ENCODE measurements at places on chromosomes 2 and 18.

DNA sequence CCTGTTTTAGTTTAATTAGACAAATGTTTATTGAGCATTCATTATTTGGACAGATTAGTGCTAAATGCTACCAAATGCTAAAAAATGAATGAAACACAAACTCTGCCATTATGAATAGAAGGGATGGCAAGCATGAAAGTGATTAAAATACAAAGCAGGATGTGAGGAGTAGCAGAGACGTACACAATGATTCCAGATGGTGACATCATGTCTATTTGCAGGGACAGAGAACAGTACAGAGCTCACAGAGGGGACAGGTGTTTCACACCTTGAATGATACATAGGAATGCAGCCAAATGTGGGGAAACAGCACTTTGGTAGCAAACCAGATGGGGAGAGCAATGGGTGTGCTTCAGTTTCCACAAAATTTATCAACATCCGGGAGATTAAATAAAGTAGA, 76.3 kb downstream of the CD226 start:
- no peak overlapping the region for H3K4me3 ChIP-seq
- H3K36me3 ChIP-seq, result peaks cover 83% of the 10 kb centered on the region
- H3K27me3 ChIP-seq, result no peaks in the 10 kb centered on the region
- H3K4me1 ChIP-seq, result peaks cover 33% of the 10 kb centered on the region
- DNase-seq, result no peak
- peak overlapping the region; percentile 27 for H3K27ac ChIP-seq

DNA sequence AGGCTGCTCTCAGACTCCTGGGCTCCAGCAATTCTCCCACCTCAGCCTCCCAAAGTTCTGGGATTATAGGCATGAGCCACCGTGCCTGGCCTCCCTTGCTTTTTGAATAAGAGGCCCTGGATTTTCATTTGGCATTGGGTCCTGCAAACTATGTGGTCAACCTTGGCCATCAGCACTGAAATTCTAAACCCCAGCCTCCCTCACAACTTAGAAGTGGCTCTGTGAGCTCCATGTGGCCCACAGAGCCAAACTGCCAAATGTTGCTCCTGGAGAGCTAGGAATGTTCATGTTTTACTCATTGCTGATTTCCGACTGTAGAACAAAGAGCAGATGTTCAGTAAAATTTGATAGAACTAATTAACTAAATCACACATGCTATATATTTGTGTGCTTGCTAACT, 210.6 kb upstream of the AGAP1 start:
- no peak overlapping the region for H3K4me3 ChIP-seq
- no peaks in the 10 kb centered on the region for H3K36me3 ChIP-seq
- no peaks in the 10 kb centered on the region for H3K4me1 ChIP-seq
- DNase-seq, result no peak

GRCh38 chr2:203438528-203438927, 96.6 kb downstream of the RAPH1 start:
- no peak overlapping the region for H3K4me3 ChIP-seq
- H3K36me3 ChIP-seq, result peaks cover 30% of the 10 kb centered on the region
- DNase-seq, result no peak
- no peaks in the 10 kb centered on the region for H3K27me3 ChIP-seq

DNA sequence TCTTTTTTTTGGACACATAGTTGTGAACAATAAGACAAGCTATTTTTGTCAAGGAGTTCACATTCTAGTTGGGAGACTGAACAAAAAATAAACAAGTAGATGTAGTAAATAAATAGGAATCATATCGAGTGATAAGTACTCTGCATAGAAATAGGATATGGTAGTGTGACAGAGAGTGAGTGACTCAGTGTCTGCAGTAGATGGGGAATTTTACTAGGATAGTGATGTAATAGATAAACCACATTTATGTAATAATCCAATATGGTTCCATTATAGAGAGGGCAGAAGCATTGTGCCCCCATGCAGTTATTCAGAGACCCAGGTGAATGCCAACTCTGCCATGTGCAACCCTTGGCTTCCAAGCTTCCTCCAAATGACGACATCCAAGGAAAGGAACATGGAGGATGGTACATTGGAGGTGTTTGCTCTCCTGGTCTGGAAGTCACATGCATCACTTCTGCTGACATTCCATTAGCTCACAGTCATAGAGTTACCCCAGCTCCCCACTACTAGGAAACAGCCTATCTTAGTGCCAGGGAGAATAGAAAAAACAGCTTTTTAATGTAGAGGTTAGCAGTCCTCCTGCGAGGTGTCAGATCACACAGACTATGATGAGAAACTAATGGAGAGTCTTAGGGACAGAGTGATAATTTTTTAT, 595.4 kb downstream of the NYAP2 start:
- no peak overlapping the region for H3K4me3 ChIP-seq
- no peak overlapping the region for H3K27ac ChIP-seq
- H3K4me1 ChIP-seq, result no peaks in the 10 kb centered on the region
- H3K27me3 ChIP-seq, result peaks cover 5% of the 10 kb centered on the region

DNA sequence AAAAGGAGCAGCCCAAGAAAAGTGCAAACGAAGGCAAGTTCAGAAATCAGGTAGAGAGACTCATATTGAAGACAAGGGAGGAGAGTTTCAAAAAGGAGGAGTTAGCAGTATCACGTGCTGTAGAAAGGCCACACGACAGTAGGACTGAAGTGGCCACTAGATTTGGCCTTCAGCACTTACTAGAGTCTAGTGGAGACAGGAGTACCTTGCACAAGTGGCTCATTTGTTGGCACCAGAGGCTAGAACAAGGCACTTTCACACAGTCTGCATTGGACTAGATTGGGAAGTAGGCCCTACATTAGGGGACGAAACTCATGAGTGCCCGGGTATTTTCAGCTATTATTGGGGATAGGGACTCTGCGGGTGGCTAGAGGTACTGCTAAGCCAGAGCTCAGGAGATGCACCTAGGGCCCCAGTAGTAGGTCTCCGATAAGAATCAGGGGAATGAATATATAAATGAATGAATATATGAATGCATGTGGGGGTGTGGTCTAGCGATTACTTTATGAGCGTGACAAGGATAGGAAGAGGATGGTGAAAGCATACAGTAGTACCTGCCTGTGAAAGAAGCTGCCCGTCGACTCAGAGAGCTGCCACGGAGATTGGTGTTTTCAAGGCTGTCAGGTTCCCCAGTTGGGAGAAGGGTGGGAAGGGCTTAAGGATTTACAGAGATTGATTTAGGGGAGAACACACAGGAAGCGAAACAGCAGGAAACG, 1.4 kb upstream of the NCOA1 start:
- DNase-seq, result peak; percentile 37
- H3K27me3 ChIP-seq, result no peaks in the 10 kb centered on the region
- peak overlapping the region; percentile 99 for H3K27ac ChIP-seq
- peaks cover 8% of the 10 kb centered on the region for H3K36me3 ChIP-seq

DNA sequence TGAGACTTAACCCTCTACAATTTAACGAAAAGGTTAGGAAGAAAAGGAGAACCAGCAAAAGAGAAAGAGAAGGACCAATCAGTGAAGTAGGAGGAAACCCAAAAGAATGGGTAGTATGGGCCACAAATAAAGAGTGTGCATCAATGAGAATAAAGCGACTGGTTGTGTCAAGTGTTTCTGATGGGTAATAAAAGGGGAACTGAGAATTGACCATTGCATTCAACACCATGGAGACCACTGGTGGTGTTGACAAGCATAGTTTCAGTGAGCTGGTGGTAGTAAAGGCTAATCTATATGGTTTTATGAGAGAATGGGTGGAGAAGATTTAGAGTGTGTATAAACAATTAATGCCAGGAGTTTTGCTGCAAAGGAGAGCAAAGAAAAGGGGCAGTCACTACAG, 75.4 kb downstream of the CSRNP3 start:
- DNase-seq, result no peak
- no peak overlapping the region for H3K4me3 ChIP-seq
- no peaks in the 10 kb centered on the region for H3K4me1 ChIP-seq
- no peak overlapping the region for H3K27ac ChIP-seq
- H3K27me3 ChIP-seq, result no peaks in the 10 kb centered on the region

- H3K27me3 ChIP-seq, result no peaks in the 10 kb centered on the region
- H3K36me3 ChIP-seq, result no peaks in the 10 kb centered on the region
These were observed 84.8 kb downstream of the ACAA2 start for GRCh38 chr18:49728542-49728941.

GRCh38 chr2:216044883-216045486, 31.6 kb upstream of the MREG start:
- no peak overlapping the region for H3K4me3 ChIP-seq
- DNase-seq, result no peak
- peaks cover 8% of the 10 kb centered on the region for H3K4me1 ChIP-seq

GRCh38 chr2:157196956-157197355, 60.5 kb upstream of the GALNT5 start:
- no peaks in the 10 kb centered on the region for H3K27me3 ChIP-seq
- H3K4me3 ChIP-seq, result no peak overlapping the region
- H3K27ac ChIP-seq, result no peak overlapping the region
- no peak for DNase-seq
- H3K36me3 ChIP-seq, result no peaks in the 10 kb centered on the region
- H3K4me1 ChIP-seq, result no peaks in the 10 kb centered on the region

DNA sequence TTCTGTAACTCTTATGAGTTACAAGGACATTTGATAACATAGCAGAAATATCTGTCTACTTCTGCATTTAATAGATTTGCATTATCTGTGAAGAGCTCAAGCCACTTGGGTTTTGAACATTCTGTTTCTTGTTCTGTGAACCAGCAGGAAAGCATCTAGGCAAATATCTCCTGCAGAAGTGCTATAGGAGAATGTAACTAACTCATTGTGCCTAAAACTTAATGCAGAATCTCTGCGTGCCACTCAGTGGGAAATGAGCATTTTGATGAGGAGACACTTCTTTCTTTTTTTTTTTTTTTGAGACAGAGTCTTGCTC, 63.5 kb downstream of the MYOM1 start:
- no peaks in the 10 kb centered on the region for H3K36me3 ChIP-seq
- no peaks in the 10 kb centered on the region for H3K27me3 ChIP-seq
- H3K4me3 ChIP-seq, result no peak overlapping the region
- no peak overlapping the region for H3K27ac ChIP-seq

DNA sequence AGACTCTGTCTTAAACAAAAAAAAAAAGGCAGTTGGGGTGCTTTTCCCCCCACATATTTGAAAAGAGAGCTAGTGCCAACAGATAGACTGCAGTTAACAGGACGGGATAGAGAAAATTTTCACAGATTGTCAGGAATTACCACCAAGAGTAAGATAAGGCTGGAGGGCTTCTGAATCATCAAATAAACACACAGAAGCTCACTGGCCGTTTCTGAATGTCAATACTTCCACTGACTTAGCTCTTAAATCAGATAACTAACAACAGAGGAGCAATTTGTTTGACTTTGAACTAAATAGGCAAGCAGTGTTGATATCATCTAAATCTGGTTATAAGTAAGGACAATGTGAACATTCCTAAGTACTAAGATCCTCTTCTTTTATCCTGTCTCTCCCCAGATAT, 34.7 kb downstream of the PIEZO2 start:
- no peak overlapping the region for H3K27ac ChIP-seq
- no peaks in the 10 kb centered on the region for H3K27me3 ChIP-seq
- no peaks in the 10 kb centered on the region for H3K4me1 ChIP-seq
- no peak overlapping the region for H3K4me3 ChIP-seq
- DNase-seq, result no peak
- no peaks in the 10 kb centered on the region for H3K36me3 ChIP-seq

DNA sequence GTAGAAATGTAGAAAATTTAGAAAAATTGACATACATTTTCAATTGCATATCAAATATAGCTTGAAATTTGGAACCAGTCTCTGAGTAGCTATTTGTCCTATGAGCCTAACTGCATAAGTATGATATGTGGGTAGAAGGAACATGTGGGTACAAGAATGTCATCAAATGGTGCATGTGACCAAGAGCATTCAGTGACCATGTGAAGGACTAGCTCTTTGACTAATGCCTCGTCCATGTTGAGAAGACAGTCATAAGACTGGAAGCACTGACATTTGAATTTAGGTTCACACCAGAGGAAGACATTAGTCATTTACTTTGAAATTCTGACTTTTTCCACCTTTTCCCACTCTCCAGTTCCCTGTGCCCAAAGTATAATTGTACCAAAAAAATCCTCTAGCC, 12.6 kb downstream of the MRPL44 start:
- peaks cover 62% of the 10 kb centered on the region for H3K36me3 ChIP-seq
- no peaks in the 10 kb centered on the region for H3K27me3 ChIP-seq
- peaks cover 13% of the 10 kb centered on the region for H3K4me1 ChIP-seq
- peak overlapping the region; percentile 35 for H3K27ac ChIP-seq
- H3K4me3 ChIP-seq, result no peak overlapping the region
- DNase-seq, result no peak

DNA sequence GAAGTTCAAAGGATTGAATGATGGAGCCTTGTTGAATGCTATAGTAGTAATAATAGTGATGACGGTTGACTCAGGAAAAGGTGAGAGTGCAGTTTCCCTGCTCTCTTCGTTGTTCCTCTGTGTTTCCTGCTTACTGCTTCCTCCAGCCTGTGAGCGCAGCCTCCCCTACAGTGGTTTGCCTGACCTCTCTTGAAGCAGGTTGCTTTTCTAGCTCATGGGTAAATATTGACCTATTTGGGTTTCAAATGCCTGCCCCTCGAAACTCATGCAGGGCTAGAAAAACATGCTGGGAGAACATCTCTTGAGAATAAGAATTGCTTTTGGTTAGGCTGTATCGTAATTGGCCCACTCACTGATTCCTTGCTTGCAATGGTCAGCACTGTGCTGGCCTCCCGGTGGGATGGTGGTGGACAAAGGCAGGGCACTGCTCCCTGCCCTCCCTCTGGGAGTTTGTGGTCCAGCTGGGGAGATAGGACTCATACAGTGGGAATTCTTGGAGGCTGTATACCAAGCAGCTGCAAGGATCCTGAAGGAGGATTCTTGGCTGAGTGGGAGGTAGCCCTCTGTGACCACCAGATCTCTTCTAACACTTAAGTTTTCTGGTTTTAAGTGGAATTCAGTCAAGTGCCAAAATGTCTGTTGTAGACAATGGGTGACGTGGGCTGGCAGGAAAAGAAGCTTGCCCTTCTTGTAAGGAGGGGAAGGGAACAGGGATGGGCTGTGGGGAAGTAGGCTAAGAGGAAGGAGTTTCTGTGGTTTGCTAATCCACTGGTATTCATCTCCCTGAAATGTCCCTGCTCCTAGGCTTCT, 5.4 kb upstream of the RNF181 start:
- peaks cover 38% of the 10 kb centered on the region for H3K4me1 ChIP-seq
- H3K27ac ChIP-seq, result peak overlapping the region; percentile 65
- H3K4me3 ChIP-seq, result no peak overlapping the region

DNA sequence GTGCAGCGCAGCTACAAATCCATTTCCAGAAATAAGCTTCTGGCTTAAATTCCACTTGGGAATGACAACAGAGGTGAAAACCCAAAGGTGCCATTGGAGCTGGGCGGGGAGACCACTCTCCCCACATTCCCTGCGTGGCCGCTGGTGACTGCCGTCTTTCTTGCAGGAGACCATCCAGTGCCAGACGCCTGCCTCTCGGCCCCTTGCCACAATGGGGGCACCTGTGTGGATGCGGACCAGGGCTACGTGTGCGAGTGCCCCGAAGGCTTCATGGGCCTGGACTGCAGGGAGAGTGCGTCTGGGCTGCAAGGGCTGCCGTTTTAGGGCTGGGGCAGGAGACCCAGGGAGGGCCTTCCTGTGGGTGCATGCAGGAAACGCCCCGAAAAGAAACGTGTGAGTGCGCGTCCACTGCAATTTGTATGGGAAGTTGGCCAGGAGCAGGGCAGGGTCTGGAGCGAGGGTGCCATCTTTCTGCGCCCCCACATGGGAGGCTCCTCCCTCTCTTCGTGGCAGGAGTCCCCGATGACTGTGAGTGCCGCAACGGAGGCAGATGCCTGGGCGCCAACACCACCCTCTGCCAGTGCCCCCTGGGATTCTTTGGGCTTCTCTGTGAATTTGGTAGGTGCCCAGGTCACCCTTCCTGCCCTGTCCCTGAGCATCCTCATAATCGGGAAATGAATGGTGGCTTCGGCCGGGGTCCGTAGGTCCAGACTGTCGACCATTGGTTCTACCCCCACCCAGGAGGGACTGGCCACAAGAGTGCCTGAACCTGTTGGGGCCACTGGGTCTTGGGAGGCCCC, 49.9 kb downstream of the SNED1 start:
- H3K27me3 ChIP-seq, result no peaks in the 10 kb centered on the region
- no peaks in the 10 kb centered on the region for H3K4me1 ChIP-seq
- H3K4me3 ChIP-seq, result no peak overlapping the region
- H3K36me3 ChIP-seq, result peaks cover 10% of the 10 kb centered on the region
- no peak overlapping the region for H3K27ac ChIP-seq
